Urothelium cell line (cell line): ENCODE measurements at places on chromosomes 11 and 22.

GRCh38 chr22:36425977-36426523, 38.3 kb upstream of the MYH9 start:
- DNase-seq: no peak

GRCh38 chr22:29158546-29158945, 47.1 kb upstream of the EMID1 start:
- DNase-seq: no peak

DNA sequence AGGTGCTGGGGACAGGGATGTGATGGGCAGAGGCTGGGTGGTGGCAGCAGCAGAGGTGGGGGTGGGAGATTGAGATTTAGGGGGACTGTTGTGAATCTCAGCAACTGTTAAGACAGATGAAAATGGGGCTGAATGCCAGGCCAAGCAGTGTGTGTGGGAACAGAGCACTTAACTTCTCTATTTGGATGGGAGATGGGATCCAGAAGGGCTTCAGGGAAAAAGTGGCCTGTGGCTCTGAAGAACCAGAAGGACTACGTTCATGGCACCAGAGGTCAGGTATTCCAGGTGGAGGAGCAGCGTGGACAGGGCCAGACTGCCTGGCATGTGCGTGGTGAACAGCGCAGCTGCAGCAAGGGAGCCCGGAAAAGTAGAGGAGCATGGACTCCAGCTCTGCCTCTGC, 82.6 kb upstream of the SYT13 start:
- no peak for DNase-seq

- no peak for DNase-seq
Observed at GRCh38 chr11:65293909-65294381, 20.7 kb upstream of the CDC42EP2 start.

- no peak for DNase-seq
Observed at GRCh38 chr22:45452565-45453379, 39.3 kb downstream of the RIBC2 start.

- no peak for DNase-seq
Observed at GRCh38 chr11:123799438-123799837, 6.7 kb downstream of the OR6M1 start.

- DNase-seq: peak; percentile 10
Observed at GRCh38 chr11:40722179-40722795, 737.2 kb downstream of the LRRC4C start.

- DNase-seq: no peak
Observed at GRCh38 chr22:37827056-37827455, 3.9 kb downstream of the GALR3 start.

- no peak for DNase-seq
Observed at GRCh38 chr22:27440304-27440865, 361.2 kb downstream of the MN1 start.

DNA sequence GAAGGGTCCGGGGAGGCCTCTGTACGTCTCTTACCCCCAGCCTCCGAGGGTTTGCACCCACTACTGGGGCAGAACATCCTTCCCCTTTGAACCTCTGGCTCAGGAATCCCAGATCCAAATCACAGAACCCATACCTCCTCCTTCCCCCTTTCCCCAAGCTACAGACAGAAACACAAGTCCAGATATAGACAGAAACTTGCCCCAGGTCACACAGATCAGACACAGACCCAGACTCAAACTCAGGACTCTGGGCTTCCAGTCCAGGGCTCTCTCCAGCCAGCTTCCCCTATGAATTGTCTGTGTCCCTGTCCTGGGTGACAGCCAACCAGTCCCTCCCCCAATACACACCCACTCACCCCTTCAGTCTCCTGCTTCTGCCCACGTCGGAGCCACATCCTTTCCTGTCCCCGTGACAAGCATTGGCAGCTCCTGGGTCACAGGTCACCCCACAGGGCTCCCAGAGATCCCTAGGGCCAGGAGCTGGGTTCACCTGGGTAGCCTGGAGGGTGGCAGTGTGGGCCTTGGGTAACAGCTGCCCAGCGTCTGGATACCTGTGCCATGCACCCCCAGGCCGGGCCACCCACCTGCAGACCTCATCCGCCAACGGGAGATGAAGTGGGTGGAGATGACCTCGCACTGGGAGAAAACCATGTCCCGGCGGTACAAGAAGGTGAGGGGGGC, 772 bp downstream of the TBC1D10C start:
- no peak for DNase-seq

DNA sequence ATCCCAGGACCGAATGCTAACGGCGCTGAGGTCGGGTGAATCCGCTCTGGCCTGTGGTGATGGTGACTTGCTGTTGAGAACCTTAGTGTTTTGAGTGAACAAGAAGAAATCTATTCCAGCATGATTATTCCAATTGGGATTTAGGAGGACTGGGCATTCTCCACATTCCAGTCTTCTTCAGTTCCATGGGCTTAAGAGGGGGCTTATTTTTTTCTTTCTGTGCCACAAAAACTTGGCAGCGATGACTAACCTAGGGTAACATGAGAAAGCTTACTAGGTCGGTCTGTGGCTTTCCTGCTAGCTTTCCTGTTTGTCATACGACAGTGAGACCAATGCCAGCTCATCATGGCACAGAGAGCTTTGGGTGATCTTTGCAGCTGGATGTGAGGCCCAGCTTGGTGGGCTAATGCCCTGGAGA, 62.9 kb upstream of the ATXN10 start:
- DNase-seq: peak; percentile 86
